ENCODE measurements at places on chromosomes 13 and 19.

DNA sequence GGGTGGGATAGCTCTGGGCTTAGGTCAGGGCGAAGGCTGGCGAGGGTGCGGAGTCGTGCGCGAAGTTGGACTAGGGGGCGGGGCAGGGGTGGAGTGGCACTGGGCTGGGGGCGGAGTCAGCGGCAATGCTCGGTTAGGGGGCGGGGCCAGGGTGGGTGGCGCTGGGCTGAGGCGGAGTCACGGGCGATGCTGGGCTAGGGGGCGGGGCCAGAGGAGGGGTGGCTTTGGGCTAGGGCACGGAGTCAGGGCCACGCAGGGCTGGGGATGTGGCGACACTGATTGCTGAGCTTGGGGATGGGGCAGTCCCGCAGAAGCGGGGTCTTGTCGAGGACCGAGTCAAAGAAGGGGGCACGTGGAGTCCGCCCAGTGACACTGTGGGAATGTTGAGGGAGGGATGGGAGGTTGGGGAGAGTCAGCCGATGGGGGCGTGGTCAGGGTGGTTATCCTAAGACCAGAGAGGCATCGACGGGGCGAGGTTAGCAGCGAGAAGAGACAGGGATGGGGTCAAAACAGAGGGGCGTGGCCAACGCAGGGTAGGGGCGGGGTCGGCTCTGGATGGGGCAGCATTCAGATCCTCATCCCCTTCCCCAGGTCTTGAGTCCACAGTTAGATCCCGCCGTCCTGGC lies 8.7 kb downstream of the HOMER3 start:
- no peak for DNase-seq

DNA sequence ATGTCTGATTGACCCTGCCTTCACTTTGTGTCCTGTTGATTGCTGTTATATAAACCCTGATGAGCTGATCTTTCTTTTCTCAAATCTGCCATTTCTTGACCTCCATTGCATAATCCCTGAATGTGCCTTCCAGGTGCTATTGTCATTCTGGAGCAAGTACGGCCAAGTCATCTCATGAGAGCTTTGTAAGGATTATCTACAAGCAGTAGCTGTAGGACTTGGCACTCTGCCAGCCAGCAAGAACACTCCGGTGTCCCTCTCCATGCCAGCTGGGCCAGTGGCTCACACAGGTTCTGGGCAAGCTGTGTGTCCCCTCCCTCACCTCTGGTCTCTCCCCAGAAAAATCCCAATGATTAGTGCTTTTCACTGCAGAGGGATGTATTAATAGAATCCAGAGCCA lies 348.1 kb downstream of the FOXO1 start:
- no peak for DNase-seq

- no peak for DNase-seq
Measured at GRCh38 chr19:51271067-51271466, 20.2 kb downstream of the SIGLECL1 start.

DNA sequence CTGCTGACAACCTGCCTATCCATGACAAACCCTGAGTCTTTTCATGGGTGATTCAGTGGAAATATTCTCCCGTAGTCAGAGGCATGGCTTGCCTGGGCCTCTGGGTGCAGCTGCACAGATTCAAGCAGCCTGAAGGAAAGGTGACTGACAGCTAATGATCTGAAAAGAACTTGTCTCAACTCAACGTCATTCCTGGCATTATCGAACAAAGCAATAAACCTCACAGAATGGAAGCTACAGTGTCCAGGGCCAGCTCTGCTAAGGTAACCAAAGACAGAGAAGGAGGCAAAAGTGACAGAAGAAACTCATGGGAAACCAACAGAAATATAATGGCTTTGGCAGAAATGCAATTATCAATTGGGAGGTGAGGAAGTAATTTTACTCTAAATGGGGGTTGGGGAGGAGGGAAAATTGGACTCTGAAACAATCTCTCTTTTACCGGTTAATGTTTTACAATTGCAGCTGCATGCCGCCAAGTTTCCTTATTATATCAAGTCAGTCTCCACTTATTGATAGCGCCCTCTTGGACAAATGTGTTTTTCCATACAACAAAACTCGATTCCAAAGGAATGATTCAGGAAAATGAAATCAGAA lies 12.9 kb downstream of the STARD13 start:
- no peak for DNase-seq

DNA sequence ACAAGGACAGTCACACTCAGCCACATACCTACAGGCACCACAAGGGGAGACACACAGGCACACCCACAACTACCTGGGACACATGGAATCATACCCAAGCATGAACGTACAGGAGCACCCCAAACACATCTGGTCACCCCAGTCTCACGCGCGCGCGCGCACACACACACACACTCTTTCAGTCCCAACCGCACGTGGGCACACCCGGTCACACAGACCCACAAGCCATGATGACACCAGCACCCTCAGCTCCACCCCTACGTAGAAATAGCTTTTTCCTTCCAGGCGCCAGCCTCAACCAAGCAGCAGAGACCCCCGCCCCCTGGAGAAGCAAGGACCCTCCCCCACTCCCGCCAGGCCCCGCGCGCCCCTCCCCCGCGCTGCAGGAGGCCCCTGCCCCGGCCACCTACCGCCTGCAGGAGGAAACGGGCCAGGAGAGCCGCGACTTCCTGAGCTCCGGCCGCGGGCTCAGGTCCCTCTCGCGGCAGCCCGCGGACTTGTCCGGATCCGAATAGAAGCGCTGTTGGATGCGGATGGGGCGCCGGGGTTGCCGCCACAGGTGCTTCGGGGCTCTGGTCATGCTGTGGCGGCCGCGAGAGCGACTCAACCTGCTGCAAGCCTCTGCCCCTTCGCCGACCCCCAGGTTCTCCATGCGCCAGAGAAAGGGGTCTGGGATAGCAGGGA lies 6.4 kb upstream of the PDE4C start:
- DNase-seq = peak; percentile 80

DNA sequence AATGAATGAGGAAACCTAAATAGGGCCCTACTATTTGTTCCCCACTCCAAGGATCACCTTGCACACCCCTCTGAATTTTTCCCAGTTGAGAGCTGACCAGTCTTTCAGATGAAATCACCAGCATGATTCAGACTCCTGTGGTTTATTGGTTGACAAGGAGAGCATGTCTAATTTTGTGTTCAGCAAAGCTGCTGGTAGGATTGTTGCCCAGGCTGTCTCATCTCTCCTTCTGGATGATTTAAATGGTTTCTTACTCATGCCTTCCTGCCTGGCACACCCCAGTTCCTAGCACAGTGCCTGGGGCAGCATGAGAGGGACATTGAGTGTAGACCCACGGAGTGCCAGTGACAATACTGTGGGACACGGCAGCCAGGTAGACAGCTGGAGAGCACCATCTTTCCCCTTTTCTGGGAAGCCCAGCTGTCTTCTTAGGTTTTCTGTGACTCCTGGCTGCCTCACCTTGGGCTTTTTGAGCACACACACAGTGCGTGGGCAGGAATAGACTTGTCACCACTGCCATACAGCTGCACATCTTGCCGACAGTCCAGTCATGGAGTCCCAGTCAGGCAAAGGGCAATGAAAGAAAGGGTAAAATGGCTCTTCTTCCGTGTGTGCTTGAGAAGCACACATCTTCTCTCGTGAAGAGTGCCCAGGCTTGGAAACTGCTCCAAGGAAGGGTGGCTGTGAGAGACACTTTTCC lies 12.3 kb downstream of the FGF9 start:
- DNase-seq = no peak

GRCh38 chr13:25692099-25692498 lies 320.3 kb downstream of the ATP8A2 start:
- DNase-seq = no peak

DNA sequence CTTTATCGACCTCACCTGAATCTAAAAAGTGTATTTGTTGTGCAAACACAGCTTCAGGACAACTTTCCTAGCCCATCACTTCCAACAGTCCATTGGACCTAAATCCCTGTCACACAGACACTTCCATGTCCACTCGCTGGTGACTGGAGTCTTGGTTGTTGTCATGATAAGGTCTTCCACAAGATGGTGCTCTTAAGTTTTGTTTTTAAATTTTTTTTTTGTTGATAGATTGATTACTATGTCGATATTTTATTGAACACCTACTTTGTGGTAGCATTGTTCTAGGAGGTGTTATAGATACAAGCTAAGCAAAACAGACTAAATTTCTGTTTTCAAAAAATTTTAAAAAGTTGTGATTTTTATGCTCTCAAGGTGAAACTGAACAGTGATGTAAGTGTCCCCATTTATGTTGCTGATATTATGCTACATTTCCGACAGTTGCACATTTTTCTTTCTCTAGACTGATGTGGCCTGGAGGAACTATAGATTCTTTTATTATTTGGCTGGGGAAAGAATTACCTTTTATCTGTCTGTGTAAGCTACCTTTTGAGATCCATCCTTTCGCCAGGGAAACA lies 8.1 kb upstream of the ERICH6B start:
- DNase-seq = no peak

DNA sequence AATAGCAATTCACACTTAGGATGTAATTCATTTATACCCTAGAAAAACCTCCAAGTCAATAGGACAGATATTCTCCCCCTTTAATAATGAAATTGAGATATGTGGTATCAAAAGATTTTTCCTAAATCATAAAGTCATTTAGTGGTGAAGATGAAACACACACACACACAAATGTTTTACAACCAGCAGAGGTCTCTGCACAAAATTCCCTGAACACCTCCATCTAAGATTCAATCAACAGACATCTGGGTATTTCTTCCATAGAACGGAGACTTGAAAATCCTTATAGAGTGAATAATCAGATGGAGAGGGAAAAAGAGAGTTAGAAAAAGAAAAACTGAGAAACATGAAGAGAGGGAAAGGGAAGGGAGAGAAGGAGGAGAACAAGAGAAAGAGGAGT lies 52.8 kb downstream of the MYCBP2 start:
- DNase-seq = no peak

- no peak for DNase-seq
Measured at GRCh38 chr13:60933638-60934037, 482.0 kb downstream of the PCDH20 start.

- no peak for DNase-seq
Measured at GRCh38 chr13:95112883-95113282, 188.4 kb downstream of the ABCC4 start.

- no peak for DNase-seq
Measured at GRCh38 chr19:1765904-1766799, 12.8 kb downstream of the ONECUT3 start.

- no peak for DNase-seq
Measured at GRCh38 chr19:18999016-18999758, 34.1 kb downstream of the SUGP2 start.

GRCh38 chr19:5632657-5633056 lies 9.8 kb downstream of the SAFB start:
- DNase-seq = no peak

DNA sequence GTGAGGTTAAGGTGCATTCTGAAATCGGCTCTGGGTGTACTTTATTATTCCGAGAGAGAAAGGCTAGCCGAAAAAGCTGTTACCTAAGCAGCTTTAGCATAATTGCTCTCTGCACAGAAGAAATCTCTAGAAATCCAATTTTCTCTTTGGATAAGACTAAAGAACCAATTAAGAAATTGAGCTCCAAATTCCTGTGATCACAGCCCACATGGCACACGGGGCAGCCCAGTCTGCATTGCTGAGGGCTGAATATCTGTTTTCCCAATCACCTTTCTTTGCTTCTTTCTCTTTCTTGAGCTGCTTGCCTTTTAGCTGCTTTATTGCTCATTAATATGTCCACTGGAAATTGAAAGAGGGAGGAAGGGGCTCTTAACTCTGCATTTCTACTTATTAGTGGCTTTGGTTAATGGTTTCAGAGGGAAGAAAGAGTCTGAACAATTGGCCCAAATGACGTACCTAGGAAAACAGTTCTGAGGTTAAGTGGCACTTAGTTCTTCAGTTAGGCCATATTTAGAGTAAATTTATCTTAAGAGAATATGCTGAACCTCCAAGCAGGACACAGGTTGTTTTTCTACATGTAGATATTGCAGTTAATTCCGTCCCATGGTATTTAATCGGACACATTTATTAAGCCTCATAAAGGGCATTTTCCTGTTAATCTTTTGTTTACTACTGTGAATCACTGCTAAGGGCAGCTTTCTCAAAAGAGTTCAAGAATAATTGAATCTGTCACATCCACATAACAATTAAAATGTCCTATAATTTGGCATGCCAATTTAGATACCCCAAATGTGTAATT lies 265.7 kb downstream of the ABCC4 start:
- DNase-seq = no peak

DNA sequence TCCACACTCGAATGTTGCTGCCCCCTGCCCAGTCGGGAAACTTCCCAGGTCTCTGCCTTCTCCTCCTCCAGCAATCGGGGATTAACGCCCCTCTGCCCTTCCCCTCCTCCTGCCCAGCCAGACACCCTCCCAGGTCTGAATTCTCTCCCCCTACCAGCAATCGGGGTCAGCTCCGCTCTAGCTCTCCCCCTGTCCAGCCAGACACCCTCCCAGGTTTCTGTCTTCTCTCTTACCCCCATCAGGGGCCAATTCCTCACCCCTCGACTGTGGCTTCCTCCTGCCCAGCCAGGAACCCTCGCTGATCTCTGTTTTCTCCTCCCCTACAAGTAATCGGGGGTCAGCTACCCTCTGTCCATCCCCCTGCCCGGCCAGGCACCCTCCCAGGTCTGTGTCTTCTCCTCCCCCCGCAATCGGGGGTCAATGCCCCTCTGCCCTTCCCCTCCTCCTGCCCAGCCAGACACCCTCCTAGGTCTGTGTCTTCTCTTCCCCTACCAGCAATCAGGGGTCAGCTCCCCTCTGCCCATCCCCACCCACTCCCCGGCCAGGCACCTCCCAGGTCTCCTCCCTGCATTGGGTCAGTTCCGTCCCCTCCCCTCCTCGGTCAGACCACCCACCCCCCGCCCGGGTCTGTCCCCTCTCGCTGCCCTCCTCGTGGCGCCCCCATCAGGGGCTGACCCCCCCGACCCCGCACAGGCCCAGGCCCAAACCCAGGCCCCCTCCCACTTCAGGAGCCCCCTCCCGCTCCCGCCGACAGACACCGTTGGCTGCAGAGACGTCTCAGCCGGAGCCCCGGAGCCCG lies 668 bp downstream of the ZFR2 start:
- DNase-seq = no peak

GRCh38 chr19:8001651-8001994 lies 3.8 kb downstream of the ELAVL1 start:
- no peak for DNase-seq

- no peak for DNase-seq
Measured at GRCh38 chr19:51687791-51688670, 5.1 kb upstream of the SPACA6 start.

DNA sequence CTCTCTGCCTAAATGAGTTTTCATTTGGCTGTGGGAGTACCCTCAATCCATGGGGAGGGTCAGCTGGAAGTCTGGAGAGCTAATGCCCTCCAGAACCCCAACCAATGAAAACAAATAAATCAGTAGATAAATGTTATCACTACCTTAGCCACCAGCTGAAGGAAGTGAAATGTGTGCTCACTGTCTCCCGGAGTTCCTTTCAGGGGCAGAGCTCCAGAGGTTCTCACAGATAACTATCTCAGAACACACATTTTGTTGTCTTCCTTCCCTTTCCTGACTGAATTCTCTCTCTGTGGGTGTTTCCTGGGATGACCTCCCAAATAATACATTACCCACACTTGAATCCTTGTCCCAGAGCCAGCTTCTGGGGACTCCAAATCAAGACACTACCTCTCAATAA lies 779.6 kb downstream of the DIAPH3 start:
- DNase-seq = no peak

- no peak for DNase-seq
Measured at GRCh38 chr13:92232871-92233270, 834.5 kb downstream of the GPC5 start.

- no peak for DNase-seq
Measured at GRCh38 chr19:38006361-38007045, 99.5 kb downstream of the SIPA1L3 start.

- no peak for DNase-seq
Measured at GRCh38 chr19:23404676-23405075, 9.4 kb upstream of the ZNF91 start.

- no peak for DNase-seq
Measured at GRCh38 chr19:29483641-29483920, 42.2 kb upstream of the VSTM2B start.

All from HuH-7.5 (cell line).